ENCODE measurements at places on chromosomes 3 and 15.

- no peak for DNase-seq
These were observed 109.0 kb upstream of the ADAMTS9 start for GRCh38 chr3:64796607-64797399.

DNA sequence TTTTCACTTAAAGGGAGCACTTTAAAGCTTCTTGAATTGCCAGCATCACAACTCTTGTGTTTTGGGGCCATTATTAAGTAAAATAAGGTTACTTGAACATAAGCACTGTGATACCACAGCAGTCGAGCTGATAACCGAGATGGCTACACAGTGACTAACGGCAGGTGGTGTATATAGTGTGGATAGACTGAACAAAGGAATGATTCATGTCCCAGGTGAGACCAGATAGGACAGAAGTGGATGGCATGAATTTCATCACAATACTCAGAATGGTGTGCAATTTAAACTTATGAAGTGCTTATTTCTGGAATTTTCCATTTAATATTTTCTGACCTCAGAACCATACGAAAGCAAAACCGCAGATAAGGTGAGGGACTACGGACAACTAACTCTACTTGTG, 40.2 kb downstream of the PBRM1 start:
- DNase-seq, result no peak

- DNase-seq, result no peak
These were observed 144.4 kb downstream of the CHST2 start for GRCh38 chr3:143263852-143264513.

DNA sequence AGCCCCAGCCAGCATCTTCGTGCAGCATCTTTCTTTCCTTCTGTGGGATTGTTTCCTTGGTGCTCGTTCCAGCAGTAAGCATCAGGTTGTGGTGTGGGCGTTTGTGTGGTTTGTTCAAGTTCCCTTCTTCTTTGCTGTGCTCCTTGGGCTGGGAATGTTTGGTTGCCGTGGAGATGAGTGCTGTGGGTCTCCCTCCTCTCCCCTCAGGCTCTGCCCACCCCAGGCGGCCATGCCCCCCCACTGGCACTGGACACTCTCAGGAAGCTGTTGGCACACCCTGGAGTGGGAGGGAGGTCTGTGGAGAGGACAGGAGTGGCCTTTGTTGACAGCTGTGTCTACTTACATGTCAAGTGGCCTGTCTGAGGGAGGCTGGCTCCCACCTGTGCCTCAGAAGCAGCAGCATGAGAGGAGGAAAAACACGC, 46.5 kb upstream of the SACM1L start:
- DNase-seq, result no peak

GRCh38 chr15:81434851-81435250, 60.8 kb upstream of the TMC3 start:
- no peak for DNase-seq

- DNase-seq, result no peak
These were observed 34.0 kb downstream of the MINDY4B start for GRCh38 chr3:150871192-150871591.
